ENCODE measurements at places on chromosomes 5 and 9. TPM values are rescaled to one million over a fixed set of nuclear protein-coding genes. Genes with fewer than 3 reads are reported as not detected.

The AMBP gene
- 4.0 TPM for total RNA-seq

DNA sequence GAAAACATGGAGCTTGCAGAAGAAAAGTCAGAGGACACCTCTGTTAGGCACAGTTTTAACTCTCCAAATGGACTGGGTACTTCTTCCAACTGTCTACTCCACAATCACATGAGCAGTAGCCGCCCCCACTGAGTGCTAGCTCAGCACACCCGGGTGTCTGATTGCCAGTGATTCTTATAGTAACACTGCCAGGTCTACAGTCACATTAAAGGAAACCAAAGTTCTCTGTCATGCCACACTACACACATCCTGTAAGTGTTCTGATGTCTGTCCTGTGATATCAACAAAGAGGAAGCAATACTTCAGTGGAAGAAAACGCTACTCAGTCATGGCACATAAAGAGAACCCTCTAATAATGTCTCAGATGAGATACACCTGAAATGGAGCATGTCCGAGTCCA, at the start of gene HAVCR2:
TSS of gene HAVCR2 (minus strand) at position 69 of the 400 bp plus-strand sequence. CDS start at position 8, 61 bp downstream.
- DNase-seq, result no peak

GRCh38 chr9:37163299-37163698, 42.9 kb downstream of the ZCCHC7 start:
- no peak for DNase-seq

GRCh38 chr5:168676501-168676900, 97.3 kb upstream of the PANK3 start:
- DNase-seq, result no peak

The GAS1 gene
- total RNA-seq, result 6.1 TPM
